Endodermal cell (in vitro differentiated cells): ENCODE measurements at places on chromosomes 2 and 18.

GRCh38 chr18:28063271-28063761 lies 113.6 kb downstream of the CDH2 start:
- DNase-seq: no peak

DNA sequence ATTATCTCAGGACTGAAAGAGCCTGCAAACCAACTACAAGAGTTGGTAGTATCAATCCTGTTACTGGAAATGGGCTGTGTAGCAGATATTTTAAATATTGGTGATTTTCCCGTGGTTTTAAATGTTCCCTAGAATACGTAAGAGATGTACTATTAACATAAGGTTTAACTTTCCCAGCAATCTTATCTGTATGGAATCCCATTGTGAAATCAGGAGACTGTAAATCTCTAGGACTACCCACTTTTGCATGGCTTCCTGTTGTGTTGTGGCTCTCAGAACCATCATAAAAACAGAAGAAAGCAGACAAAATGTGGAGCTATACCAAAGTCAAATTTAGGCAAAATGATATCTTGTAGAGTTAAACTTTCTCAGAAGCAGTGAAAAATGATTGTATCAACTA lies 641.5 kb upstream of the SETBP1 start:
- no peak for DNase-seq

- peak; percentile 58 for DNase-seq
These were observed 95.7 kb downstream of the MAIP1 start for GRCh38 chr2:200050921-200051610.

DNA sequence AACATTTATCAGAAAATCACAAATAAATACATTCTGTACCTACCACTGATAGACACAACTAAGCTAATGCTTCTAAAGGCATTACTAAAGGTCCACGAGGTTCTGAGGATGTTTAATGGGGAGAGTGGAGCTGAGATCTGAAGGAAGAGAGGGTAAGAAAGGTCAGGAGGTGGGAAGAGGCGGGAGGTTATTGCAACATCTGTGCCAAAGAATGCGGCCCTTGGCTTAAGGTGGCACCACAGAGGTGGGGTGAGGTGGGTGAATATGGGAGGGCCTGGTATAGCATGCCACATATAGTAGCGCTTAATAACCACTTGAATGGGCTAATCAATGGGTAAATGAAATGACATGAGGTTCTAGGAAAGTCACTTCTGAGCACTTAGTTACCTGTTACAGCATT lies 217.8 kb upstream of the ATP5MC3 start:
- no peak for DNase-seq

DNA sequence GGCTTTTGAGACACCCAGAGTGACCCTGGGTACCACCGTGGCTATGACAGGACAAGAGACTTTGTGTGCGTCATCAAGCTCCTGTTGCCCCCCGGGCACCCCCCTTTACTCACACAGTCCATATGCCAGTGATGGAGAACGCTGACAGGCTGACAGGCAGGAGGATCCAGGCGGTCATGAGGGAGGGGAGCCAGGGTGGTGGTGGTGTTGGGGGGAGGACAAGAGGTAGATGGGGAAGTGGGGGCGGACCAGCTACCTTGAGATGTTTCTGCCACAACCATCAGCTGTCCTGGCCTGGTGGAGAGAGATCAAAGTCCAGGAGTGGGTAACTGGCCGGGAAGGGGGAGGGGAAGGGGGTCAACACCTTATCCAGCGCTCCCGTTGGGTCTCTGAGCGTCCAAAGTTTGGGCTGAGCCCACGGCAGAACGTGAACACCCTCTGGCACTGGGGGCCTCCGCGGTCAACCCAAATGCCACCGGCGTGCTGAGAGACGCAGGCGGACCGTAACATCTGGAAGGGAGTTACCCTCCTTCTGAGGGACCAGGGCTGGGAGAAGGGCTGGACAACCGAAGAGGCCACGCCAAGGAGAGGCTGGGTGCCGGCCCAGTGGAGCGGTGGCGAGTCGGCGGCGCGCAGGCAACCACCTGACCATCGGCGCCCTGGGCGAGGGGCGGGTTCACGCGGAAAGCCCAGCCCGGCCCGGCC lies 575 bp downstream of the TMEM150A start:
- DNase-seq: no peak

DNA sequence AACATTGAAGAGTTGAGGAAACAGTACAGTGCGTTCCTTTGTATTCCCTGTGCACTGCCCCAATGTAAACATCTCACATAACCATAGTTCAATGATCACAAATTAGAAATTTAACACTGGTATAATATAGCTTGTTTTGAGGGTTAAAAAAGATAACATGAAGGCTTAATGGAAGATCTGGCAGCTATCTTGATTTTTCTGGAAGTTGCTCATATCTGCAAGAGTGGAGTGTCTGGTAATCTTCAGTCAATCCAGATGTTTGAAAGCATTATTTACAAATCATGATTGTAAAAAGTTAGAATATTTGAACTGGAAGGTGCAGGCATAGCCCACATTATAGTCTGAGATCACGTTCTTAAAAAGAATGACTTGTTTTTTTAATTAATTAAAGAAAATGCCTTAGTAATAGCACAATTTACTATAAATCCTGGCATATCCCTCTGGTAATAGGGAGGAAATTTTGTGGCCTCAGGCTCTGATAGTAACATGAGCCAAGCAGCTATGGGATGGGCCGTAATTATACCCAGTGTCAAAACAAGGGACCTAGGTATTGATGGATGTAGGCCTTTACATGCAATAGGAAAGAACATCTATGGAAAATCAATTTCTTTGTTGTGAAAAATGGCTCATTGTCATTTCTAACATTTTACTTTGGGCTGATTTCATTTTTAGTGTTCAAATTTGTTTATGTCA lies 418.0 kb downstream of the THSD7B start:
- no peak for DNase-seq

GRCh38 chr2:240627736-240628506 lies 2.6 kb downstream of the GPR35 start:
- peak; percentile 36 for DNase-seq

- peak; percentile 18 for DNase-seq
These were observed 275.0 kb downstream of the GBX2 start for GRCh38 chr2:235893129-235893698.

GRCh38 chr2:160225722-160226121 lies 25.6 kb upstream of the ITGB6 start:
- DNase-seq: no peak

- DNase-seq: no peak
These were observed 5.8 kb upstream of the PSD4 start for GRCh38 chr2:113167962-113168340.

DNA sequence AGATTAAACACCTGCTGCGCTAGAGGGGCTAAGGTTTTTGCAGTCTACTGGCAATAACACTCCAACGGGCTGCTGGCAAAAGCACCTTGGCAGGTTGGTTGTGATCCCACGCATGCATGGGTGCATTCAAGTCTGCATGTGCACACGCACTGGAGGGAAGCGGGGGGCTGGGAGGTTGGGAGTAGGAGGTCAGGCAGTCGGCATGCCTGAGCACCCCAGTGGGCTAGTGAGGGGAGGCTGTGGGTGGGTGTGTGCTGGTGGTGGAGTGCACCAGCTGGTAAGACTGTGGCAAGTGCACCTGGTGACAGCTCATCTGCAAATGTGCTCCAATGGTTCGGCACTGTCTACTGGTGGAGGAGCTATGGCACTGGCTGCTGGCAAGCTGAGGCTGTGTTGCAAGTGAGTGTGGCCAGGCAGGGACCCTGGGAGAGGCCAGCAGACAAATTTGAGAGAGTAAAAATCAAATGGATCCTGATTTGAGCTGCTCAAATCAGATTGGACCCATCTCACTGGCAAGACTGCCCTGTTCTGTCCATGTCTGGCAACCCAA lies 460.6 kb upstream of the DSEL start:
- no peak for DNase-seq

- no peak for DNase-seq
These were observed 21.9 kb upstream of the DNAJC10 start for GRCh38 chr2:182694189-182694588.

DNA sequence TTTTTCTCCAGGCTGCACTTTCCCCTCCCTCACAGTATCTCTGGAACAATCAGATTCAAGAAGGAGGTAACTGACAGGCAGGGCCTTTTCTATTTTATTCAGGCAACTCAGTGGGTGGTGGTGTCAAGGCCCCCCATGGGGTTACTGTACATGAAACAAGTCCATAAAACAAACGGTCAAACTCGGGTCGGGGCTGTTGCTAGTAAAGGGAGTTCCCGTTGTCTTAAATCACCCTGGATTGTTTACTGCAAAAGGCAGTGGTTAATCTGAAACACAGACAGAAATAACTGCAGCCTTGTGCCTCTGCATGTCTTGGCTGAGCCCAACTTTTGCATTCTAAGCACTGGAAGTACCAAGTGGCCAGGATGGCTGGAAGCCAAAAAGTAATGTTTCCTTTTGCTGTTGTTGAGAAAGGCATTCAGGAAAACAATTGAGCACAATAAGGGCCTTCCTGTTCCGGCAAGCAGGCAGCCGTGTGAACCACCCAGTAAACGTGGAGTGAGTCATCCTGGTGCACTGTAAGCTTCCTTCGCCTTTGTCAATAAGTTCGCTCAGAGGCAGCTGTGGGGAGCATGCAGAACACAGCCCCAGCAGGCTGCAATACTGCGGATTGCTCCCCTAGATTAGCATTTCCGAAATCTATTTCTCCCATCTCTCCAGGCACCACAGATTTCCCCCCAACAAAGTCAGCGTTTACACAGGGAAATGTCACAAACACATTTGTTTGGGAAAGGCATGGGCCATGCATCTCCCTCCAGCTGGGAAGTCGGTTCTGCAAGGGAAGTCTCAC lies 149.6 kb downstream of the IRS1 start:
- peak; percentile 78 for DNase-seq

DNA sequence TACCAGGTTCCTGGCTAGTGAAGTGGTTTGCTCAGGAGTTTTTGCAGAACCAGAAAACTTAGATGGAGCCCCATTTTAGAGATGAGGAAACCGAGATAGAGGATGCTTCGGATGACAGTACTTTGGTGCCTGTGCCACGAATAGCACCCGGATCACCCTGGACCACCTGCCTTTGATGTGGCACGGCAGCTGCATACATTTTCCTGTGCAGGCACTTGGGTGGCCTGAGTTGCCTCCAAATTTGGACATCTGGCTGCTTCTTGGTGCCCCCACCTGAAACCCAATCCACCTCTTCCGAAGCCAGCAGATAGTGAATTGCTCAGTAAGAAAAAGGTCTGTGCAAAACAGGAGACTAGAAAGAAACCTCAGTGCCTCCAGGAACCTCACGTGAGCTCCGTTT lies 140.6 kb upstream of the ID2 start:
- DNase-seq: peak; percentile 20

DNA sequence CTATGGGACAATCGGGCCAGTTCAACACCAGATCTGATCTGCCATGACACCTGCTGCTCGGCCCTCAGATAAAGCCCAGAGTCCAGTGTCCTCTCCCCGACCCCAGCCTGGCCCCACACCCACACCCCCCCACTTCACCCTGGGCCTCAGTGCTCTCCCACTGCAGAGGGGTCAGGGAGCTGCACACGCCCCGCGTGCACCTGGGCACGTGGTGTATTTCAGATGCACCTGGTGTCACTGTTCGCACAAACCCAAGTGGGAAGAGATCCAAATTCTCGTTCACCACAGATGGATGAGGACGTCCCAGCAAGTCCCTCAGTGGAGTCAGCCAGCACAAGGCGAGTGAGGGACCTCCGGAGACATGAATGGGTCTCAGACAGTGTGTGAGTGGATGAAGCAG lies 161.3 kb downstream of the RTP5 start:
- DNase-seq: no peak

DNA sequence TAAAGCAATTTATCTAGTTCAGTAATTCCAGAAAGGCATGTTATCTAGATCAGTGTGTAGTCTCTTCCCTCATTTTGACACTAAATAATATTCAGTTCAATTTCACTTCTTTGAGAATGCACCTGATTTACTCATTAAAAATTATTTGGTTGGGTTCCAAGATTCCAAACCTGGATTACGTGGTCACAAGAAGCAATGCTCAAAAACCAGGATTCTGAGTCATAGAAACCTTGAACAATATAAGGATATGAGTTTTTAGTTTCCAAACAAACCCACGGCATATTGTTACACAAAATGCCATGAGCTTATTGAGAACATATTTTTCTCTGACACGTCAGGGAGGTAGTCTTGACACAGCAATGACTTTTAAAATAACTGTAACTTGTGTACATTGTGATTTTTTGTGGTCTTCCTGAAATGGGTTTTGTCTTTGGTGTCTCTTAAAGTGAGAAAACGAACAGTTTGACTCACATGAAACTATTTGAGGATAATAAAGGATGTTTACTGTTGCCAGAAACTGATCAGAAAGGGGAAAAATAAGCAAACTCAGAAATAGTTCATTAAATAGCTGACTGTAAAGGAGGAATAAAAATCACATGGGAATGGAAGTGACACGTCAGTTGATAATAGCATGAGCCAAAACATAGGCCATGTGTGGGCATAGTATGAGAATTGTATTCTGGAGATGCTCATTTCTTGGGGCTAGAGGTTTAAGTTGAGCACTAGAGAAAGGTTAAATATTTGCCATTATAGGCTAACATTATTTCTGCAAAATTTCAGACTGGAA lies 617.7 kb upstream of the CDH2 start:
- DNase-seq: no peak

GRCh38 chr2:219906114-219907010 lies 278.9 kb downstream of the SLC4A3 start:
- DNase-seq: no peak

DNA sequence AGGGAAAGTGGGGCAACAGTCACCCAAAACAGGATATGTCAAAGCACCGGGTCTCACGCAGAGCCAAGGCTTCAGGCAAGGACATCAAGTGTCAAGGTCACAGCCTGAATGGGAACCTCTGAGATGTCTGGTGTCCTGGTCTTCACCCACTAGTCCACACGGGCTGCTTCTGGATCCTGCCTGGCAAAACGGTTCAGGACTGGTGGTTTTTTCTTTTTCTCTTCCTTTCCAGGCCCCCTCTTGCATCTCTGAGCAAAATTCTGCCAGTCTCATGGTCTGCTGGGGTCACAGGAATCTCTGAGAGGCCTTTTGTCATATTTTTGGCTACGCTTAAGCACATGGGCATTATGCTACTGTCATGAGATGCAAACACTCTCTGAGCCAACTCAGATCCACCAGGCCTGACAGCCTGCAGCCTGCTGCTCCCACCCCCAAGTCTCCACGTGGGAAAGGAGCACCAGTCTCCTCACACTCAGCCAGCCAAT lies 518.2 kb upstream of the ZEB2 start:
- no peak for DNase-seq

GRCh38 chr2:143706354-143706753 lies 577.1 kb downstream of the ARHGAP15 start:
- DNase-seq: no peak

DNA sequence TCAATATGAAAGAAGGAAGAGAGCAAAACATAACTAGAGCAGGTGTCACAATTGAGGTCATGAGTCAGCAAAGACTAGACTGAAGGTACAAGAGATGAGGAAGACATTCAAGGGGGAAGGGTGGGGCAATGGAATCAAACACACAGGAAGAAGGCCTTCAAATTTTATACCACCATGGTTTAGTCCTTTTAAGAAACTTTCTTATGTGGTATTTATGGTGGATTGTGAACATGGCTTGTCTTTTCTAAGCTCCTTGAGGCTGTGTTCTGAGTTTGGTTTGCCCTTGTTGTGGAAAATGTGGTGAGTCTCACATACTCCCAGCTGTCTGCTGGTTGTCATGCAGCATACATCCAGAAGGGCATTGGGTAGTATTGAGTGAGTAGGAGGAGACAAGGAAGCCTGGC lies 62.1 kb downstream of the NABP1 start:
- no peak for DNase-seq

- no peak for DNase-seq
These were observed 440.8 kb upstream of the CDH20 start for GRCh38 chr18:60892441-60892840.
